ENCODE measurements at places on chromosomes 6 and 20.
A peak's percentile ranks its signal among the peaks of the same experiment; 100 is the strongest.

GRCh38 chr20:7389216-7389615 is 551.0 kb downstream of the HAO1 start:
- DNase-seq: no peak

DNA sequence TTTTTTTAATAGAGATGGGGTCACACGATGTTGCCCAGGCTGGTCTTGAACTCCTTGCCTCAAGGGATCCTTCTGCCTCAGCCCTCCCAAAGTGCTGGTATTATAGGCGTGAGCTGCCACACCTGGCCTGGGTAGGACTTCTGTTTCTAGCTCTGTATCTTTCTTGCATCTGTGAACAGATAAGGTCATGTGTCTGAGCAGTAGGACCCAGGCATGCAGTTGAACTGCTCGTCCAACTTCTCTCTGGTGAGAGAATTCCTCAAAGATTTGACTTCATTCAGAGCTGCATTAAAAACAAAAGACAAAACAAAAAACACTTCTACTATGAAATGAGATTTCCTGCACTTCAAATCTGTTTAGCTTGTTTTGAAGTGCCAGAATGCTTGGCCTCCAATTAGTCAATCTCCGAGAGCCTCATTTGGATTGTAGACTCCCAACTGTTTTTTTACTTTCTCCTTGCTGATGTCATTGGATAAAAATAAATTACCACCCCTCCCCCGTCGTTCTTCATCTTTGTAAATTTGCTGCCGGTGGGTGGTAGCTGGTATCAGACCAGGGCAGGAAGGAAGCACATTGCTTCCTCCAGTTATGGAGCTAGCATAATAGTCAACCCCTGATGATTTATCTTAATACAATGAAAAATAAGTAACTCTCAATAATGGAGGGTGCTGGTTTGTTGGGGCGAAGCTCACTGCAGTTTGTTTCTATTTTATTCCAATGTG is 17.6 kb downstream of the CD109 start:
- no peak for DNase-seq

DNA sequence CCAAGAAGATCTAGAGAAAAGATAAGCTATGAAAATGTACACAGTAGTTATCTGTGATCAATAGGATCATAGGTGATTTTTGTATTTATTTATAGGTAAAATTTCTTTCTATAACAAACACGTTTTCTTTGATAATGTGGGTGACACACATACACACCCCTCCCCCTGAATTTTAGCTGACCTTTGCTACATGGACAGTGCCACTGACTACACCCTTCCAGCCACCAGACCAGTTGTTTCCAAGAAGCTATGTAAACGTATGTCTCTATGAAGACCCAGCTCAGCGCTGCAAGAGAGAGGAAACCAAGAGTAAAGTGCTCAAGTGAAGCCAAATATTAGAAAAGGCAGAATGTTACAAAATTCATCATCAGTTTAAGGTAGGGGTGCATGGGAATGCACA is 16.3 kb downstream of the MOCS1 start:
- DNase-seq: no peak

GRCh38 chr6:84979541-84979940 is 215.1 kb upstream of the TBX18 start:
- DNase-seq: no peak

DNA sequence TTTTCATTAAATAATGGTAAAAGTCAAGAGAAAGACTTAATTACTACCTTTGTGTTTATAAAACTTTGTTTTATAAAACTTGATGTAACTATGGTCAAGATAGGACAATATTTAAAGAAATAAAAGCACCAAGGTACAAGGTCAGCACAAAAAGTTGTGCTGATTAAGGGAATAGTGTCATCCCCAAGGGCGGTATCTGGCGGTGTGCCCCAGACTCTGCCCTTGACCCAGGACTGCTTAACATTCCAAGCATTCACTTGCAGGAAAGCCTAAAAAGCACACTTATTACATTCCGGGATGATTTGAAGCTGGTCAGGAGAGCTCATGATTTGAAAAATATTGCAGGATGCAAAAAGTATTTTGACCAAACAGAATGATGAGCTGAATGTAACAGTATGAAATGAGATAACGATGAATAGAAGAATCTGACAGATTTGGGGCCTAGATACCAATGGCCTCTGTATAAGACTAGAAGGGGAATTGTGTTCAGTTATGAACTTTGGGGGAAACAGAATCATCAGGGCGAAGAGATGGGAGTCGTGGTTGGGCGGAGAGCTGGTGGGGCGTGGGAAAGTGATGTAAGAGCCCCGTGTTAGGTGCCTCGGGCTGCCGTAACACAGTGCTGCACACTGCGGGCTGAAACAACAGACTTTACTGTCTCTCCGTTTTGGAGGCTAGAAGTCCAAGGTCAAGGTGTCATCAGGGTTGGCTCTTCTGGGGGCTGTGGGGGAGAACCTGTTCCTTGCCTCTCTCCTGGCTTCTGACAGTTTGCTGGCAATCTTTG is 77.2 kb downstream of the CDC5L start:
- DNase-seq: no peak

GRCh38 chr6:11043961-11044711 is at the start of gene ELOVL2:
ELOVL2 (minus strand) TSS chr6:11044305; CDS start chr6:11044230, 75 bp downstream.
- DNase-seq: no peak

DNA sequence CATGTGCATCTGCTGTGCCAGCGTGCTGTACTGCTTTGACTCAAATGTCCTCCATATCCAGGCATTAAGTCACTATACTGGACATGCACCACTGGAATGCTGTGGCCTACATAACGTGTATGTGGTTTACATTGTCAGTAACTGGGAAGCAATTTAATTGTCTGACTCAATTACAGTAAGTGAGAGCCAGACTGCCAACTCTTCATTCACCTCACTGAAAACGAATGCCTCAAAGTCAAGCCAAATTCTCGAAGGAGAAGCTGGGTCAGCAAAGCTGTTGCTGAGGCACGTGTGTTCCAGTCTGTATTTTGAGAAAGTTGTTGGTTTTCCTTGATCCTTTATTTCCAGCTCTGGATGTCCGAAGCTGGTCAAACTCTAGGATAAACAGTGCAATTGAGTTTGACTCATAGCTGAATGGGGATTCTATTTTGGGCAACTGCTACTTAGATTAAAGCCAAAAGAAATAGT is 534.3 kb downstream of the COL12A1 start:
- no peak for DNase-seq

DNA sequence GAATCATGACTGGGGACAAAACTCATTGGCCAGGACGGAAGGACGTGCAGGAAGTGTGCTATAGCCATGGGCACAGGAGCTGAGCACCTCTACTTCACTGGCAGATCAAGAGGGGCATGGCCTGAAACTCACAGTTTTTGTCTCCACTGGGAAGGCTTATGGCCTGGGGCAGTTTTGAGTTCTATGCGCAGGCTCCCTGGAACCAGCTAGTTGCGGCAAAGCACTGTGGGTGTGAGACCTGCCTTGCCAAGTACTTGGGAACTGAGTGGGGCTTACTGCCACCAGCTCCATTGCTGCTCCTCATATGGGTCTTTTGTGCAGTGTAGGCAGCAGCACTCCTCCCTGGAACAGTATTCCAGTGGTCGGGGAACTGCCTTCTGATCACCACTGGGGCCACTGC is 282.6 kb upstream of the EYS start:
- DNase-seq: no peak

DNA sequence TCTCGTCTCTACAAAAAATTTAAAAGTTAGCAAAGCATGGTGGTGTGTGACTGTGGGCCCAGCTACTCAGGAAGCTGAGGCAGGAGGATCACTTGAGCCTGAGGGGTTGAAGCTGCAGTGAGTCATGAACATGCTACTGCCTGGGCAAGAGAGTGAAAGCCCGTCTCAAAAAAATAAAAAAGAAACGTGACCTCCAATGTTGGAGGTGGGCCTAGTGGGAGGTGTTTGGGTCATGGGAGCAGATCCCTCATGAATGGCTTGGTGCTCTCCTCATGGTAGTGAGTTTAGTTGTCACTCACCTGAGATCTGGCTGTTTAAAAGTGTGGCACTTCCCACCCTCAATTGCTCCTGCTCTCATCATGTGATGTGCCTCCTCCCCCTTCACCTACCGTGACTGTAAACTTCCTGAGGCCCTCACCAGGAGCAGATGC is 24.3 kb downstream of the RBL1 start:
- DNase-seq: no peak

- DNase-seq: no peak
Measured at GRCh38 chr6:44407951-44408670, 20.6 kb downstream of the CDC5L start.

GRCh38 chr6:25629198-25629576 is 22.8 kb upstream of the SCGN start:
- no peak for DNase-seq

DNA sequence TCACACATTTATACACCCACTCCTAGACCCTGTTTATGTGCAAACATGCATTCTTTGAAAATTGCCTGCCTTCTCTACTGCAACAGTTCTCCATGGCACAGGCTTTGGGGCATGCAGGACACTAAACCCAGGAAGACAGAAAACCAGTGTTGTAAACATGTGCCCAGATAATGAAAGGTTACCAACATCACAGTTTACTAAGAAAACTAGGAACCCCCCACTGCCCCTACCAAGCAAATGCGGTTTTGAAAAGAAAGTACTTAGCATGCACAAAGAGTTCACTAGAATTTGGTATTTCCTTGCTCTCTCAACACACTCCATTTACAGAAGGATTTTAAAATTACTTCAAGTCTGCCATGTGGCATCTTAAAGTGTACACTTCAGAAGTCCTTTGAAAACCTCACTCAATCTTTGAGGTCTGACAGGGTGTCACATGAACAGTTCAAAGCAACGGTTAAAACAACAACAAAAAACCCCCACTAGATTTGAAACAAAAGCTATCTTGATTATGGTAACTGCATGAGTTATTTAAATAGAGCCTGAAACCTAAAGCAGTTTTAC is 245.0 kb downstream of the GMPR start:
- no peak for DNase-seq

DNA sequence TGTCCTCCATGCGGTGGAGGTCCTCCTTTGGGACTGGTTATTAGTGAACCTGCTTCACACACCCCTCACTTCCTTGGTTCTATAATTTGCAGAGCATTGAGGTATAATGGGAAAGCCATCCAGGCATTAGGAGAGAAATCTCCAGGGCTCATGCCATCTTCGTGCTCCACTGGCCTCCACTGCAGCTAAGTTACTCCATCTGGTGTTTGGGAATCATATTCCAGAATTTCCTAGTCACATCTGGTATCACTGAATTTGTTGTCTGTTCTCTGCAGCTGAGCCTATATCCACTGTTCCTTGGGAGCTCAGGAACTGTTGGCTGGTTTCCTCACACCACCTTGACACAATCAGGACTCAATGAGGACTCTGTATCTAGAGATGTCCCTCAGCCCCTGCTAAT is 173.0 kb upstream of the TSHZ2 start:
- peak; percentile 69 for DNase-seq

DNA sequence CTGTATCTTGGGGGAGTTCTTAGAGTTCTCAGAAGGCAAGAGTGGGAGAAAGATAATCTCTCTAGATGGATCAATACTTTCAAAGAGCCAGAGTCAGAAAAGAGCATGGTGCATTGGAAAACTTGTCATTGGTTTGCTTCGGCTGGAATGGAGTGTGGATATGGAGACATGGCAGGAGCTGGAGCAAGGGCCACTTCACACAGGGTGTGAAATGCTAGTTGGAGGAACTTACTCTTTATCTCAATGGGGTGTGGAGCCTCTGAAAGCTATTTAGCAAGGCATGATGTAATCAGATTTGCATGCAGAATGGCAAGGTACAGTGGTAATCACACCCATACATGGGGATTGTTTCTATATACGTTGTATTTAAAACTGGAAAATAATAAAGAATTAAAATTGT is 31.5 kb upstream of the PAQR8 start:
- no peak for DNase-seq

- DNase-seq: no peak
Measured at GRCh38 chr6:149216459-149216858, 101.1 kb upstream of the TAB2 start.

DNA sequence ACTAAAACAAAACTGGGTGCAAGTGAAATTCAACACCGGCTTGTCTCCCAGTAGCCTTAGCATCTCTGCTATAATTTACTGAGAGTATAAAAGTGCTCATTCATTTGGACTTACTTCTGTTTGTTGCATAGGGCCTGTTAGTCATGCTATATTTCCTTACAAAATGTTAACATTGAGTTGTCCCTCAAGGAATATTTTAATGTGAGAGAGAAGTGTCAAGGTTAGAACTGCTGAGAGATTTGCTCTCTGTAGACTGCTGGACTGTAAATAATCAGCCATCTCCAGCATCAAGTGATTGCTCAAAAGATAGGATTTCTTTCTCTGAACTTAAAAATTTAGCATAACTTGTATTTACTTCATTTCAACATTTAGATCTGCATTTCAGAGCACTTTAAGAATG is 328.5 kb upstream of the AGPAT4 start:
- no peak for DNase-seq

DNA sequence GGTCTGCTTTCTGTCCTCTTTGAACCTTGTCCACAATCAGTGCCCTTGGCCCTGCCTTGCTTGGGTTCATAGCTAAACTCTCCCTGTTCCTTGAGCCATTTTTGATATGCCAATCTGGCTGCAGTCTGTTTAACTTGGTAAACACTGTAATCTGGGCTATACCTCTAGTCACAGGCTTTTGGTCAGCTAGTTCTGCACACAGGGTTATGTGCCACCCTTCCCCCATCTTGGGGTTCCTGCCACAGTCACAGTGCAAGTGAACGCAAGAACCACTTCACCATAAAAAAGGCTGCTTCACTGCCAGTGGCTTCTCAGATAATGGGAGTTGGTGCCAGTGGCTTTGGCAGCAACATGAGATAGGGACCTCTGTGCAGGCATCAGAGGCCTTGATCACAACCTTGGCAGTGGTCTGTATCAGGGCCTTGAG is 10.9 kb upstream of the ATRN start:
- no peak for DNase-seq

- DNase-seq: no peak
Measured at GRCh38 chr20:24439737-24440387, 29.6 kb upstream of the SYNDIG1 start.

DNA sequence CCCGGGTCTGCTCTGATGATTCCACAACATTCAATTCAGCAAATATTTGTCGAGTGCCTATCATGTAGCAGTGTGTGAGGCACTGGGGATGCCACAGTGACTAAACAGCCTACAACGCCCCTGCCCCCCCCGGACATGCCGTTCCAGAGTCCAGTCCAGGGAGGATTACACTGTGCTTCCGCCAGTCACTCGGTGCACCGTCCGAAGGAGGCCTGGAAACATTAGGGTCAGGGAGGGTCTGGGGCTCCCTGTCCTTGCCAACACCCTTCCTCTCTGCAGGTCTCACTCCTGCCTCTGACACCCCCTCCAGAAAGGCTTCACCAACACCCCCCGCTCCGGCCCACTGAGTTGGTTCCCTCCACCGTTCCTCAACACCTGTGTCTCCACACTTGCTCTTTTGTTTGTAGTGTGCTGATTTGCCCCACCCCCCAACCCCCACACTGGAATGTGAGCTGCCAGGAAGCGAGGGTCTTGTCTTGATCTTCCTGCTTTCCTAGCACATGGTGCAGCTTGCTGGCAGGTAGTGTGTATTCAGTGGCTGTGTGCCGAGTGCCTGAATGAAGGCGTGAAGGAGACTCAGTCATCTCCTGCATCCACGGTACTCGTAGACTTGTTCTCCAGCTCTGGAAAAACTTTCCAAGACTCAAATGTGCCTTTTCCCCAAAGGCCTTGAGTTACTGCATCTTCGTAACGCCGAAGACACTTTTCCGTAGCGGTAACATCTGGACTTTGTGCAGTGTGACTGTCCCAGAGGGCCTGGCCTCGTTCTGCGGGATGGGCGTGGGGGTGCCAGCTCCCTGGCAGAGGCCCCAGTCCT is 150.4 kb downstream of the ZDHHC14 start:
- no peak for DNase-seq

- no peak for DNase-seq
Measured at GRCh38 chr6:56148488-56149186, 98.7 kb downstream of the COL21A1 start.

- DNase-seq: no peak
Measured at GRCh38 chr6:49519660-49520059, 19.9 kb downstream of the GLYATL3 start.

GRCh38 chr6:154428897-154429296 is 72.3 kb upstream of the IPCEF1 start:
- no peak for DNase-seq

Data from NCI-H446 (cell line).